Left lung (tissue), 14 donors: ENCODE measurements at places on chromosomes 5 and 9. TPM values are rescaled to one million over a fixed set of nuclear protein-coding genes. Genes with fewer than 3 reads are reported as not detected.

DNA sequence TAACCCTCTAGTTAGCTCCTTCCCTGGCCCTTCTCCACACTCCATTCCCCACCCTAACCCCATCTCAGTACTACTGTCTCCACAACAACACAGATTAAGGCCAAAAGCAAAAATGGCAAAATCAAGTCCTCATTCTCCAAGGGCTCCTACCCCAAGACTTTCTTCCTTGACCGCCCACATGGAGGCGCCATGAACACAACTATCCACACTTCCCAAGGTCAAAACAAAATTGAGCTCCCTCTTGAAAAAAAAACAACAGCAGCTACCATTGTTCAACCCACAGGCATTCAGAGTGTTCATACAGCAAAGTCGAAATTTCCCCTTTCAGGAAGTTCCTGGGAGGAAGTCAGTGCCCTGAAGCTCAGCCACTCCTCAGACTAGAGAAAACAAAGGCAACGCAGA, 54.4 kb downstream of the GNAQ start:
- H3K4me1 ChIP-seq = peaks cover 27% of the 10 kb centered on the region
- no peak overlapping the region for H3K27ac ChIP-seq
- DNase-seq = no peak
- H3K36me3 ChIP-seq = no peaks in the 10 kb centered on the region

GRCh38 chr5:128216860-128217531, 133.4 kb downstream of the SLC12A2 start:
- H3K27me3 ChIP-seq = no peaks in the 10 kb centered on the region
- no peaks in the 10 kb centered on the region for H3K4me1 ChIP-seq
- H3K27ac ChIP-seq = no peak overlapping the region
- no peak for DNase-seq
- no peak overlapping the region for H3K4me3 ChIP-seq
- H3K36me3 ChIP-seq = no peaks in the 10 kb centered on the region

DNA sequence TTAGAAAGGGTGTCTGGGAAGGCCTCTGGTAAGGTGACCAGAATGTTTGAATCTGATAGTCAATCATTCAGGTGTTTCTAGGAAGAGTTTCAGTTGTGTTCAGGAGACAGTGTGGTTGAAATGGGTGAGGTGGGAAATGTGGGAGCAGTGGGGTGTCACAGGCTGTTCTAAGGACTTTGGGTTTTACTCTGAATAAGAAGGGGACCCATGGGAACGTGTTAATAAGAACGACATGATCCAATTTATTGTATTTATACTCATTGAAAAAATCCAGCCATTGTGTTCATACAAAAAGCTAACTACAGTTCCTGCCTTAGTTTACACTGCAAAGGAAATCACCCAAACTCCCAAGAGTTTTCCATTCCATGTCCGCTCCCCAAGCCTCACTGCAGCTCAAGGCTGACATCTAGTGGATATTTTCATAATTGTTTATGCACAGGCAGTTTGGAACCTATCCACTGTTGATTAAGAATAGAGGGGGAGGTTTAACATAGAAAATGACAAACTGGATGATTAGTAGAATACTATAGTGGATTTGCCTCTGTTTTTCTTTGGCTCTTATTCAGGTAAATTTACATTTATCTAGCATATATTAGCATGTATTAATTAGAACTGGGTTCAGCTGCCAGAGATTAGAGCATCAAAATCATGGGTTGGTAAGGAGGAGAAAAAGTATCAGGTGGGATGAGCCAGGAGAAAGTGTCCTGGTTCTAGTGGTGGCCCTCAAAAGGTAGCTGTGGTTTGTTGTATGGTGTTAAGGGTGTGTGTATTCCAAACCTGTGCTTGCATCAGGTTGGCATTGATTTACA, 17.7 kb downstream of the CAVIN4 start:
- H3K27me3 ChIP-seq = no peaks in the 10 kb centered on the region
- no peak overlapping the region for H3K4me3 ChIP-seq
- no peaks in the 10 kb centered on the region for H3K36me3 ChIP-seq
- H3K4me1 ChIP-seq = peaks cover 4% of the 10 kb centered on the region
- DNase-seq = peak; percentile 78

- no peaks in the 10 kb centered on the region for H3K27me3 ChIP-seq
- DNase-seq = no peak
- H3K4me1 ChIP-seq = peaks cover 35% of the 10 kb centered on the region
- H3K4me3 ChIP-seq = peak overlapping the region; percentile 95
- H3K36me3 ChIP-seq = no peaks in the 10 kb centered on the region
- H3K27ac ChIP-seq = peak overlapping the region; percentile 78
These were observed 399 bp downstream of the NUP155 start for GRCh38 chr5:37370550-37370863.

DNA sequence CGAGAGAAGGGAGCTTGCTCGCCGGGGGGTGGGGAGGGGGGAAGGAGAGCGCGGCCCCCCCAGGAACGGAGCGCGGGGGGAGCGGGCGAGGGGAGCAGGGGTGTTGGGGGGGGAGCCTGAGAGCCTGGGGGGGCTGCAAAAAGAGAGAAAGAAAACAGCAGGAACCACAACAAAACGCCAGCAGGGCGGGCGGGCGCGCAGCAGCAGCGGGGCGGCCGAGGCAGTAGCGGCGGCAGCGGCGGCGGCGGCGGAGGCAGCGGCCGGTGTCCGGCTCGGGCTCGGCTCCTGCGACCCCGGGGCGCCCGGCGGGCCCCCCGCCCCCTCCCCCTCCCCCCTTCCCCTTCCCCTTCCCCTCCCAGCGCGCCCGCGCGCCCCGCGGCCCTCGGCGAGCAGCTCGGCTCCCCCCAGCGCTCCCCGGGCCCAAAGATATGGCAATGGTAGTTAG, 1.6 kb downstream of the NR2F1 start:
- H3K4me1 ChIP-seq = peaks cover 5% of the 10 kb centered on the region
- no peak for DNase-seq
- peak overlapping the region; percentile 67 for H3K27ac ChIP-seq
- peaks cover 97% of the 10 kb centered on the region for H3K27me3 ChIP-seq

DNA sequence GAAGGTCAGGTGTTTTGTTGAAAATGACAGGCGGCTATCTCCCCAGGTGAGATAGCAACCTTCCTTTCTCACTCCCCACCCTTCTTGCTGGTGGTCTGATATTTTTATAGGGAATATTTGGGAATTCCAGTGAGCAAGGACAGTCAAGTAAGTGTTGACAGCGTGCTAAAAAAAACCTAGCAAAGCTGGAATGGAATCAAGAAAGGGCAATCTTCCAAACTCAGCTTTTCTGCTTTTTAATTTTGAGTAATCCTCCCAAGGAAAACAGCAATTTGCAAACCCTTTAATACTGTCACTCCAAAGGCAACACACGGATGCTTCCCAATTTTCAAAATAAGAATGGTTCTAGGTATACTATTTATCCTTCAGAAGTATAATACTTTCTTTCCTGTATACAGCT, 143.7 kb upstream of the PCA3 start:
- H3K27me3 ChIP-seq = no peaks in the 10 kb centered on the region
- no peak overlapping the region for H3K27ac ChIP-seq
- no peak for DNase-seq
- H3K4me1 ChIP-seq = peaks cover 3% of the 10 kb centered on the region
- no peak overlapping the region for H3K4me3 ChIP-seq

AGXT2 gene
- total RNA-seq = not detected

DNA sequence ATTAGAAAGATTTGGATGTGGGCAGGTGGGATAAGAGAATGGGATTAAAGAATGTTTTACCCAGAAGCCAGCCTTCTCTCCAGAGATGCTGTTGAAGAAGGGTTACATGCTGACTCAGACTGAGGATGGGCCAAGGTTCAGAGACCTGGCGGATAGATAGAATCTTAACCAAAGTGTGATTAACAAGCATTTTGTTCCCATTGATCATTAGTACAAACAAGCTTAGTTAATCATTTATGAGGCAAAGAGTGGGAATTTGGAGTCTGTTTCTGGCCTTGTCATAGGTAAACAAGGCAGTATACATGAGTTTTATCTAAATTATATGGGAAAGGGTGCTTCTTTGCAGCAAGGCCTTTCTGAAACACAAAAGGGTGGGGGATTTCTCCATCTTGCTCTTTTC, 20.8 kb upstream of the DTWD2 start:
- H3K36me3 ChIP-seq = no peaks in the 10 kb centered on the region
- no peaks in the 10 kb centered on the region for H3K4me1 ChIP-seq
- H3K27ac ChIP-seq = no peak overlapping the region

- no peaks in the 10 kb centered on the region for H3K36me3 ChIP-seq
- H3K27ac ChIP-seq = no peak overlapping the region
- no peak for DNase-seq
- H3K27me3 ChIP-seq = no peaks in the 10 kb centered on the region
- no peak overlapping the region for H3K4me3 ChIP-seq
- peaks cover 12% of the 10 kb centered on the region for H3K4me1 ChIP-seq
These were observed 16.0 kb upstream of the ANGPTL2 start for GRCh38 chr9:127138444-127138843.

GRCh38 chr5:133618141-133618540, 5.8 kb upstream of the FSTL4 start:
- H3K36me3 ChIP-seq = no peaks in the 10 kb centered on the region
- H3K4me3 ChIP-seq = no peak overlapping the region
- no peak for DNase-seq
- H3K27me3 ChIP-seq = peaks cover 4% of the 10 kb centered on the region
- no peak overlapping the region for H3K27ac ChIP-seq

TYRP1 gene
- 3.1 TPM for total RNA-seq

TNC gene
- 166 TPM for total RNA-seq

TOMM5 gene
- total RNA-seq = 65.5 TPM

- no peak for DNase-seq
- H3K4me1 ChIP-seq = no peaks in the 10 kb centered on the region
- H3K36me3 ChIP-seq = no peaks in the 10 kb centered on the region
These were observed 48.9 kb upstream of the SPIN1 start for GRCh38 chr9:88339317-88339716.

GRCh38 chr9:107542411-107543157, 53.0 kb upstream of the KLF4 start:
- H3K4me1 ChIP-seq = no peaks in the 10 kb centered on the region
- no peaks in the 10 kb centered on the region for H3K36me3 ChIP-seq
- H3K27ac ChIP-seq = no peak overlapping the region
- no peak overlapping the region for H3K4me3 ChIP-seq

GLRX gene
- 98.1 TPM for total RNA-seq

KDM4C gene
- 34.8 TPM for total RNA-seq

DNA sequence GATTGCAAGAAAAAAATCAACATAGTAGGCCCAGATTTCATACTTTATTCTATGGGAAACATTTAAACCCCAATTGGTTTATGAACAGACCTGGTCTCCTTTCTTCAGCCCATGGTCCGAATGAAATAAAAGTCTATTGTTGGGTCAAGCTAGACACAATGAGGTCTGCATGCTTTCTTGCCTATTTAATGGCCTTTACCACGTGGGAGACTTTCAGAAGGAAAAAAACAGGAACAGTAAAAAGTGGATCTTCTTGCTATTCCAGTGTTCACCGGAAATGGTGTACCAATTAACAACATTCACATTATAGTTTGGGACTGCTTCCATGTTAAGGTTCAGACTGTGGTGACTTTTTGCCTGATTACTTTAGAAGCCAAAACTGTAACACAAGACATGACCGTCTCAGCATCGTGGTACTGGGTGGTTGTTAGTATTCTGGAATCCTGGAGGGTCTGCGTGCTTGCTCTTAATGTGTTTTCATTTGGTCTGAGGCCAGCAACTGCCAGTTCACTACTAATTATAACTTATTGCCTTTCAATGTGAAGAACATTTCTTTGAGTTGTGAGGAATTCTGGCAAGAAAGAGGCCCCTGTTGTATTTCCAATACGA, 85.4 kb upstream of the PRRC1 start:
- no peak for DNase-seq
- no peak overlapping the region for H3K27ac ChIP-seq
- no peak overlapping the region for H3K4me3 ChIP-seq
- no peaks in the 10 kb centered on the region for H3K27me3 ChIP-seq
- no peaks in the 10 kb centered on the region for H3K4me1 ChIP-seq
- H3K36me3 ChIP-seq = no peaks in the 10 kb centered on the region

PTGS1 gene
- 16.3 TPM for total RNA-seq

GRCh38 chr5:153237671-153238332, 252.7 kb upstream of the GRIA1 start:
- H3K4me3 ChIP-seq = no peak overlapping the region
- H3K4me1 ChIP-seq = no peaks in the 10 kb centered on the region
- H3K27ac ChIP-seq = no peak overlapping the region
- DNase-seq = no peak
- H3K27me3 ChIP-seq = no peaks in the 10 kb centered on the region

DNA sequence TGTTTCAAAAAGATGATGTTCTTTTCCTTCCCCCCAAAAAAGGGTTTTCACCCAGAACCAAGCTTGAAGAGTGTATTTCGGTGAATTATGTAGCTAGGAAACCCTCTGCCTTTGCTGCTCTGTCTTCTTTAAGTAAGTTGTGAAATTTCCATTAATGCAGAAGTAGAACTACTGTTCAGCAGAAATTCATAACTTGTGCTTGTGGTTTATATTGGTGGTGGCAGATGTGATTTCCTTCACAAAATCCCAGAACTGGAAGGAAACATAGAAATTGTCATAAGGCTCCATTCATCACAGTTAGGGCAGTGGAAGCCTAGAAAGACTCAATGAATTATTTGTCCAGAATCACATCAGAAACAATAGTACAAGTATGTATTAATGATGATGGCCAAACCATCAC, 42.1 kb upstream of the DAB2 start:
- no peaks in the 10 kb centered on the region for H3K36me3 ChIP-seq
- no peaks in the 10 kb centered on the region for H3K27me3 ChIP-seq
- peaks cover 15% of the 10 kb centered on the region for H3K4me1 ChIP-seq
- no peak for DNase-seq
- H3K4me3 ChIP-seq = no peak overlapping the region

DNA sequence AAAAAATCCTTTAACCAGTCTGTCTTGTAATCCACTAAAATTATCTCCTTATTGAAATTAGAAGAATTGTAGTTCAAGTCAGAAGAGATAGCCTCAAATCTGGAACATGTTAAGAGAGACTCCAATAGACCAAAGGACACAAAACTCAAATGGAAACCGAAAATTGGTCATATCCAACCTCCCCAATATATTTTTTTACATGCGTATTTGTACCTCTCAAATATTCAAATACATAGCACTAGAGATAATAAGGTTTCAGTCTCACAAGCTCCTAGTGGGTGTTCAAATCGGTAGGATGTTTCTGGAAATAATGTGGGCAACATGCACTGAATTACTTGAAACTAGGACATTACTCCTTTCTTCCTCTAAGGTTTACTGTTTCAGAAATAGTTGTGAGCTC, 33.5 kb downstream of the EPB41L4A start:
- H3K36me3 ChIP-seq = no peaks in the 10 kb centered on the region
- no peaks in the 10 kb centered on the region for H3K4me1 ChIP-seq
- no peak overlapping the region for H3K27ac ChIP-seq
- H3K27me3 ChIP-seq = no peaks in the 10 kb centered on the region
- H3K4me3 ChIP-seq = no peak overlapping the region

LRRC26 gene
- total RNA-seq = not detected

DNA sequence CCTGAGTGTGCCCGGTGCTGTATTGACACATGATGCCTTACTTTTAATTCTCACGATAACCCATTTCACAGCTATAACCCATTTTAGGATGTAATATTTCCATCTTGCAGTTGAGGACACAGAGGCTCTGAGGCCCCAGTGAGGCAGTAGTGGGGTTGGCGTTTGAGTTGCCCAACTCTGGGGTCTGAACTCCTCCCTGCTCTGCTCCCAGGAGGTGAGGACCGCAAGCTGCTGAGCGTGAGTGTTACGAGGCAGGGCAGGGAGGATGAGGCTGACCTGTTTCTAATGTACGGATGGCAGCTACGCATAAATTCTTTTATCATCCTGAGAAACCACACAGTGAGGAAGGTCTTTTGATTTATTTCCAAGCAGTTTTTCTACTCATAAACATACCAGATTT, 11.4 kb downstream of the LRRC8A start:
- peaks cover 86% of the 10 kb centered on the region for H3K36me3 ChIP-seq
- peaks cover 10% of the 10 kb centered on the region for H3K4me1 ChIP-seq

TRAPPC13 gene
- total RNA-seq = 18.4 TPM

GRCh38 chr5:55521881-55522280, 12.9 kb downstream of the PLPP1 start:
- no peak overlapping the region for H3K27ac ChIP-seq
- H3K4me1 ChIP-seq = no peaks in the 10 kb centered on the region
- H3K36me3 ChIP-seq = no peaks in the 10 kb centered on the region
- no peak for DNase-seq
- no peak overlapping the region for H3K4me3 ChIP-seq
- no peaks in the 10 kb centered on the region for H3K27me3 ChIP-seq
